Left renal pelvis (tissue), 4 donors: ENCODE measurements at places on chromosomes 1 and 21. TPM values are rescaled to one million over a fixed set of nuclear protein-coding genes. Genes with fewer than 3 reads are reported as not detected.

DNA sequence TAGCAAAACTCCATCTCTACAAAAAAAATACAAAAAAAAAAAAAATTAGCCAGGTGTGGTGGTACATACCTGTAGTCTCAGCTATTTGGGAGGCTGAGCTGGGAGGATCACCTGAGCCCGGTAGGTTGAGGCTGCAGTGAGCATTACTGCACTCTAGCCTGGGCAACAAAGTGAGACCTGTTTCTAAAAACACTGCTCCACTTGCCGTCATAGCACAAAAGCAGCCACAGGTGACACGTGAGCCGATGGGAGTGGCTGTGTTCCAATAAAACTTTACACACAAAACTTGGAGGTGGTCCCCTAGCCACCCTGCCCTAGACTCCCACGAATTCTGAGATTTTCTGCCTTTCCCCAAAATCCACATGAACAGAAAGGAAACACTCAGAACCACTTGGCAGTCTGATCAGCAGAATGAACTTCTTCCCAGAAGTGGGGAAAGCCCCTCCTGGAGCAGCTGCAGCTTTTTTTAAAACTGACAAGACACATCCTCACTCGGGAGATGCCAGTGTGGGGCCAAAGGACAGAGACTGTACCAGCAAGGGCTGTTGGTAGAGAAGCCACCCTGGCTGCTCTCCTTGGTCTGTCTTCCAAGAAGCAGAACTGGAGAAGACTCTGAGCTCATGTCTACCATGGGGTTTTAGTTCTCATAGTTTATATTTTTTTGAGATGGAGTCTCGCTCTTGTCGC is 23.3 kb downstream of the PLEKHM2 start:
- no peak for DNase-seq

GRCh38 chr1:204866051-204866596 is 4.5 kb upstream of the NFASC start:
- no peak for DNase-seq

- no peak for DNase-seq
Measured at GRCh38 chr1:168110896-168111545, 25.7 kb downstream of the GPR161 start.

DNA sequence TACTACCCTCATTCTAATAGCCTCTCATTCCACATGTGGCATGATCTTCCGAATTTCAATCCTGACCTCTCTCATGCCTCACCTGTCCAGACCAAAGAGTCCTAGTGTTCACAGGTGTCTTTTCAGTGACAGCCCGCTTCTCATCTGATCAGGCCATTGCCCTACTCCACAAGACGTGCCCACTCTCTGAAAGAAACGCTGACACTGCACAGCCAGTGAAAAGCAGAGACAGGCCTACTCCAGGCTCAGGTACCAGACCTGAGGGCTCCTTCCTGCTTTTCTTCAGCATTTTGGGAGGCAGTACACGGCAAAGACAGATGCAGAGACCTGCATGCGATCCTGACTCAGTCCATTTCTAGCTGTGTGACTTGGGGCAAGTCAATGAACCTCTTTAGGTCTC is 43.0 kb downstream of the SUSD4 start:
- no peak for DNase-seq

Gene PPIE
- polyA plus RNA-seq, result 70.8 TPM

Gene LCE3E
- not detected for polyA plus RNA-seq

GRCh38 chr1:63261736-63262458 is 60.5 kb upstream of the FOXD3 start:
- no peak for DNase-seq

DNA sequence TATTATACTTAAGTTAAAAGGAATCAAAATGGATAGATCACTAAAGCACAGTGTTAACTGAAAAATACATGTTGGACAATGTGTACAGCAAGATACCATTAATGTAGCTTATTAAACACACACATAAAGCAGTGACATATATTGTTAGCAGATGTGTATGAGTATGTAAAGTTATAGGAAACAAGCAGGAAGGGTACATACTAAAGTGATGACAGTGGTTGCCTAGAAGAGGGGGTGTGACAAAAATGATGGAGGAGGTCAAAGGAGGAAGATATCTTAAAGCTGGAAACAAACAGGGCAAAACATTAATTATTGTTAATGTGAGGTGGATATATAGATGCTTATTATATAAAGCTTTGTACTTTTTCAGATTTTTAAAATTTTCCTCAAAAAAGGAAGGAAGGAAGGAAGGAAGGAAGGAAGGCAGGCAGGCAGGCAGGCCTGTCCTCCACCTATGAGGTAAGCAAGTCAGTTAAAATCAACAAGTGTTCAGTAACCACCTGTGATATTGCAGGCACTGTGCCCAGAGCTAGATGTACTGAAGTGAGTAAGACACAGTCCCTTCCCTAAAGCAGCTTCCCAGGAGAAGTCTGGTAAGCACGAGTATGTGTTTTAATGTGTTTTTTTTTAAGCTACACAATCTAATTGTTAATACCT is 252.9 kb upstream of the NR5A2 start:
- DNase-seq, result no peak

Gene PIK3R3
- polyA plus RNA-seq, result 23.1 TPM

DNA sequence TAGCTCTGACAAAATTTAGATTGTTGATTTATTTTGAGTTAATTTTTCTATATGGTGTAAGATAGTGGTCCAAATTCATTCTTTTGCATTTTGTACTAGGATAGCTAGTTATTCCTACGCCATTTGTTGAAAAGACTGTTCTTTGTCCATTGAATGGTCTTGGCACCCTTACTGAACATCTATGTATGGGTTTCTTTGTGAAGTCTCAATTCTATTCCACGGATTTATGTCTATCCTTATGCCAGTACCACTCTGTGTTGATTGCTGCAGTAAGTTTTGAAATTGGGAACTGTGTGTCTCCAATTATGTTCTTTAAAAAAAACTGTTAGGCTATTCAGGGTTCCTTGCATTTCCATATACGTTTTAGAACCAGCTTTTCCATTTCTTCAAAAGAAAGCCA is 145.7 kb downstream of the ZNF644 start:
- DNase-seq, result no peak

Gene BNIPL
- 5.6 TPM for polyA plus RNA-seq

DNA sequence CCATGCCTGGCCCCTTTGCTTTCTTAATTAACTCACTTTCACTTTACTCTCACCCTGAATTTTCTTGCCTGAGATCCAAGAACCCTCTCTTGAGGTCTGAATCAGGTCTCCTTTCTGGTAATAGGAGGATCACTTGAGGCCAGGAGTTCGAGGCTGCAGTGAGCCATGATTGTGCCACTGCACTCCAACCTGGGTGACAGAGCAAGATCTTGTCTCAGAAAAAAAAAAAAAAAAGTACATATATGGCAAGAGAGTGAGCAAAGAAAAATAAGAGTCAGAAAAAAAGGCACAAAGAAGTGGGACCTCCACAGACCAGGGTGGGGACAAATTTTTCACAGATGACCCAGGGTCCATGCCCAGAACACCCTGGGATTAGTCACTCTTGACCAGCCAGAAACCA is 34.1 kb upstream of the RD3 start:
- DNase-seq, result no peak

GRCh38 chr1:15943328-15943991 is 32.4 kb downstream of the ZBTB17 start:
- DNase-seq, result no peak

Gene RCOR3
- 96.5 TPM for polyA plus RNA-seq

DNA sequence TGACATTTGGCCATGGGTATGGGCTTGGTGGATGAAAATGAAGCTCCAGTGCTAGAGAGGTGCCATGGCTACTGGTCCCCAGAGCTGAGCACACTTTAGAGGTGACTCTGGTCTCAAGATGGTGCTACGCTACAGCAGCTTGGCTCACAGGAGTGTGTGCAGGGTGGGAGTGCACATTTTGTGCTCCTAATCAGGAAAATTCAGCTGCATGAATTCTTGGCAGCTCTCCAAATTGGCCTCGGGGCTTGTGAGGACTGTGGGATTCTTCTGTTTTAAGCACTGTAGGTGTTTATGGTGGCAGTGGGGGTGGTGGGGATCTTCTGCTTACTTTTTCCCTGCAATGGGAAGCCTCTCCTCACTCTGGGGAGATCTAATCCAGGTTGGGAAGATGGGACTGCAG is 17.3 kb upstream of the TIPRL start:
- DNase-seq, result peak; percentile 11

DNA sequence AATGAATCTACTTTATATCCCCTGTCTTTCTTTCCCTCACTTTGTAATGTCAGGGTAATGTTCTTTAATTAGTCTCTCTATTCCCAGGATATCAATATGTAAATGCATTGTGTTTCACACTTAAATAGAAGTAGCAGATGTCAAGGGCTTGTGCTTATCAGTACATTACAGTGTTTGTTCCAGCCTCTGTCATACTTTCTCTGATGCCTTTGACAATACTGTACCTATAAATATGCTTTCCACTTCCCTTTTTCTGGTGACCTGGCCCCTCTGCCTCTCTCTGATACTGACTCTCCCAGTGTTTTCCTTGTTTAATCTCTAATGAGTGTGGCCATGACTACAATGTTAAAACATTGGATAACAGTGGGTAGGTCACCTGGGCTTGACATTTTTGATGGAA is 862.0 kb upstream of the NEGR1 start:
- no peak for DNase-seq

Gene PDE9A
- polyA plus RNA-seq, result 41.0 TPM

Gene C4BPA
- polyA plus RNA-seq, result 0.64 TPM

Gene CCDC27
- 0.27 TPM for polyA plus RNA-seq

GRCh38 chr21:35529171-35529863 is 480.2 kb upstream of the RUNX1 start:
- no peak for DNase-seq

GRCh38 chr1:198141668-198142351 is 15.0 kb upstream of the NEK7 start:
- no peak for DNase-seq

DNA sequence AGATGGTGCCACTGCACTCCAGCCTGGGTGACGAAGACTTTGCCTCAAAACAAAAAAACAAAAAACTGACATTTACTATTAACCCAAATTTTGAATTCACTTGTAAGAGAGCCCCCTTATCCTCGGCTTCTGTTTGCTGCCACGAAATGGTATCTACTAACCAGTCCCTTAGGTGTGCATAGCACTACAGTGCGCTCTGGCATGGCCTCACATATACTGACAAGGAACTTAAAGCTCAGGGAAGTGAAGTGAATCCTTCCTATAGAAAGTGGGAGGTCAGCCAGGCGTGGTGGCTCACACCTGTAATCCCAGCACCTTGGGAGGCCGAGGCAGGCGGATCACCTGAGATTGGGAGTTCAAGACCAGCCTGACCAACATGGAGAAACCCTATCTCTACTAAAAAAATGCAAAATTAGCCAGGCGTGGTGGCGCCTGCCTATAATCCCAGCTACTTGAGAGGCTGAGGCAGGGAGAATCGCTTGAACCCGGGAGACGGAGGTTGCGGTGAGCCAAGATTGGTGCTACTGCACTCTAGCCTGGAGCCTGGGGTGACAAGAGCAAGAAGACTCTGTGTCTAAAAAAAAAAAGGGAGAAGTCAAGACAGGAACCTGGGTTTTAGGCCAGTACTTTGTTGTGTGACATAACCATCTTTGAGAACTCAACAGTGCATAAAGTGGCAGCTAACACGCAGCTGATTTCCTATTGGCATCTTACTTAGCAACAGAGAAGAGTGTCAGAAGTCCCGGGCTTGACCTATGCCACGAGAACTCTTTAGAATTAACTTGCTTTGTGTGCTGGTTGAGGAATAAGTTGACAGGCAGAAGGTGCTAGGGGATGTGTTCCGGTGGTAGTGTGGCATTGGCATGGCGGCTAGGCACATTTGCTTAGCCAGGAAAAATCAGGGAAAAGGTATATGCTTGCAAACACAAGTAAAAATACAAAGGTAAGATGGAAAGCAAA is 16.8 kb downstream of the ERRFI1 start:
- no peak for DNase-seq

DNA sequence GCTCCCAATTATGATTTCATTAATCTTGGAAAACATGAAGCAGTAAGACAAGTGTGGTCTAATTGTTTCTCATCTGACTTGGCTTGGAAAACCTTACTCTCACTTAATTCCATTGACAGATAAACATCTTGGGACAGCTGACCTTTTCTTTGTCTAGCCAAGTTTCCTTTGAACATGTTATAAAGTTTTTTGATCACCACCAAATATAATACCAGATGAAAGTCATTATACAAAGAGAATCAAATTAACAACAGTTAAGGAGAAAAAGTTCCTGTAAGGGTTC is 50.2 kb downstream of the ALG14 start:
- DNase-seq, result no peak

- no peak for DNase-seq
Measured at GRCh38 chr21:39661740-39662139, 49.0 kb downstream of the B3GALT5 start.

GRCh38 chr1:30511991-30512913 is 211.1 kb downstream of the MATN1 start:
- no peak for DNase-seq

DNA sequence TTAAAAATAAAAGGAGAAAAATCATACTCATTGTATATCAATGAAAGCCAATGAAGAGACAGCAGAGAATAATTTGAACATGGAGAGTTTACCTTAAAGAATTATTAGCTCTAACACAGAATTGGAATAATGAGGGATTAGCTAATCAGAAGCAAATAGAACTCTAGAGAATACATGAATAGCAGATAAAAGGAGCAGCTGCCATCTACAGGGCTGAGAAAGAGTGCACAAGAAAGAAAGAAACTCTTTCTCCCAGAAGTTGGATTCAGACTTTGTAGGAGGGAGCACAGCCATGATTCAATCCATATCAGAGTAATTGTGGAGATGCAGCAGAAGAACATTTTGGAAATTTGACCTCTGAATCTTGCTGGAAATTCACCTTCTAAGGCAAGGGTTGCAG is 1171.2 kb downstream of the PLA2G4A start:
- DNase-seq, result no peak

- DNase-seq, result no peak
Measured at GRCh38 chr1:244395965-244396364, 55.7 kb downstream of the ADSS2 start.

GRCh38 chr1:28640766-28641165 is 2.1 kb downstream of the TAF12 start:
- no peak for DNase-seq

DNA sequence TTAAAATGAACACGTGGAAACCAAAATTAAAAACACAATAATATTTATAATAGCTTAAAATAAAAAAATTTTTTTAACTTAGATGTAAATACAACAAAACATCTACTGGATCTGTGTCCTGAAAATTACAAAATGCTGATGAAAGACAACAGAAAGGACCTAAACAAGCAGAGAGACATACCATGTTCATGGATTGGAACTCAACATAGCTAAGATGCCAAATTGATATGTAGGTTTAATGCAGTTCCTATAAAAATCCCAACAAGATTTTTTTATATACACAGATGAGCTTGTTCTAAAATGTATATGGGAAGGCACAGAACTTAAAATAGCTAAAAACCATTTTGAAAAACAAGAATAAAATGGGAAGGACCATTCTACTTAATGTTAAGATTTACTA is 81.4 kb downstream of the TRIM11 start:
- no peak for DNase-seq

GRCh38 chr1:24572301-24572700 is 16.4 kb downstream of the NCMAP start:
- no peak for DNase-seq
